Stimulated activated CD4-positive, alpha-beta T cell treated with anti-CD3 and anti-CD28 coated beads, Interleukin-4, amount 100 ng/mL, for 48 hours (primary cell): ENCODE measurements at places on chromosomes 12 and 14.

DNA sequence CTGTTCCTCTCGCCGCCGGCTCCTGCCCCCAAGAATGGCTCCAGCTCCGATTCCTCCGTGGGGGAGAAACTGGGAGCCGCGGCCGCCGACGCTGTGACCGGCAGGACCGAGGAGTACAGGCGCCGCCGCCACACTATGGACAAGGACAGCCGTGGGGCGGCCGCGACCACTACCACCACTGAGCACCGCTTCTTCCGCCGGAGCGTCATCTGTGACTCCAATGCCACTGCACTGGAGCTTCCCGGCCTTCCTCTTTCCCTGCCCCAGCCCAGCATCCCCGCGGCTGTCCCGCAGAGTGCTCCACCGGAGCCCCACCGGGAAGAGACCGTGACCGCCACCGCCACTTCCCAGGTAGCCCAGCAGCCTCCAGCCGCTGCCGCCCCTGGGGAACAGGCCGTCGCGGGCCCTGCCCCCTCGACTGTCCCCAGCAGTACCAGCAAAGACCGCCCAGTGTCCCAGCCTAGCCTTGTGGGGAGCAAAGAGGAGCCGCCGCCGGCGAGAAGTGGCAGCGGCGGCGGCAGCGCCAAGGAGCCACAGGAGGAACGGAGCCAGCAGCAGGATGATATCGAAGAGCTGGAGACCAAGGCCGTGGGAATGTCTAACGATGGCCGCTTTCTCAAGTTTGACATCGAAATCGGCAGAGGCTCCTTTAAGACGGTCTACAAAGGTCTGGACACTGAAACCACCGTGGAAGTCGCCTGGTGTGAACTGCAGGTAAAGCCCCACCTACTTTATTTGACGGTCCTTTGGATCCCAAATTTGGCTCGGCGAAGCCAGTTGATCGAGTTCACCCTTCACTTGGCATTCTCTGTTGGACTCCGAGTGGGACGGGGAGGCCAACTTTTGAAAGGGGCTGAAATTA is 1.5 kb downstream of the WNK1 start:
- DNase-seq, result peak; percentile 33

- DNase-seq, result no peak
Observed at GRCh38 chr12:39227218-39227617, 215.7 kb downstream of the KIF21A start.

DNA sequence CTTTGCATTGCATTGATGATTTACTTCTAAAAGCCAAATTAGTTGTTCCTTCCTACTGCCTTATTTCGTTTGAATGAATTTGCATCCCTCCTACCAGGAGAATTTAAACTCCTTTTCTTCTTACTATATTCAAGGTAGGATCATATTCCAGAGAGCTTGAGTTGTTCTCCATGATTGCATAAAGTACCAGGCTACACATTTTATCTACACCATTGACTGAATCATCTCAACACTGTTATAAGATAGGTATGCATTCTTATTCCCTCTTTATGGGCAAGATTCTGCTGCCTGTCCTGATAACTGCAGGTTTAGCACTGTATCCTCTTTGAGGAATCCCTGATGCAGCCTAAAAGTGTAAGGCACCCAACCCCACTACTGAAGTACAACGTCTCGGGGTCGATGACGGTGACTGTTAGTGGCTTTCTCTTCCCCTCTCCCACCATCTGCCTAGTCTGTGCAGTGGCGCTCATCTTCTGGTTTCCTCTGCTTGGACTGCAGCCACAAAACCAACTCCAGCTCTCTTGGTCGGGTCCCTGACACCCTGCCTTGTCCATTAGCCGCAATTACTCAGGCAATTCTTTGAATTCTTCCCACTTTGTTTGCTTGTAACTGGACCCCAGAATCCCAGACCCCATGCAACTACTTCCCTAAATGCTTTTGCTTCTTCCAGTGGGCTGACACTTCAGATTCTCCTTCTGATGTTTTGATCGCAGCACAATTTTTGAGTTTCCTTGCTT is 44.4 kb upstream of the STXBP6 start:
- no peak for DNase-seq

DNA sequence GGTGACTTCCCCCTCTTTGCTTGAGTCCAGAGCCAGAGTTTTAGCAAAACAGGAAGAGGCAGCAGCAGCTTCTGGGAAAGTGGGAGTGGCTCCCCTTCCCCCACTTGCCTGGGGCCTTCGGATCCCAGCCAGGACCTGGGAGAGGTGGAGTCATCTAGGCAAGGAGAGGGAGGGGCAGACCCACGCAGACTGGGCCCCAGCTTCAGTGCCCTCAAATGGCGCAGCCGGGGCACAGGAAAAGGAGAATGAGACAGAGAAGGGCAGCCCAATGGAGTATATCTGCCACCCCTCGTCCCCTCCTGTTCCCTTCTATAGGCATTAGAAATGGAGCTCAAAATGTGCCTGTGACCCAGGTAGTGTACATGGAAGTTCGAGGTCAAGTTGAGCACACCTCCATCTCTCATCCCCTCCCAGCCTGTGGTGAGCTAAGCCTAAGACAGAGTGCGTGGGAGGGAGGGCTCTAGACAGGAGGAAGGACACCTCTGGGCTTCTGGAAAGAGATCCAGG is 9.3 kb upstream of the HDAC7 start:
- no peak for DNase-seq

- no peak for DNase-seq
Observed at GRCh38 chr14:92590176-92590575, 76.6 kb downstream of the RIN3 start.

DNA sequence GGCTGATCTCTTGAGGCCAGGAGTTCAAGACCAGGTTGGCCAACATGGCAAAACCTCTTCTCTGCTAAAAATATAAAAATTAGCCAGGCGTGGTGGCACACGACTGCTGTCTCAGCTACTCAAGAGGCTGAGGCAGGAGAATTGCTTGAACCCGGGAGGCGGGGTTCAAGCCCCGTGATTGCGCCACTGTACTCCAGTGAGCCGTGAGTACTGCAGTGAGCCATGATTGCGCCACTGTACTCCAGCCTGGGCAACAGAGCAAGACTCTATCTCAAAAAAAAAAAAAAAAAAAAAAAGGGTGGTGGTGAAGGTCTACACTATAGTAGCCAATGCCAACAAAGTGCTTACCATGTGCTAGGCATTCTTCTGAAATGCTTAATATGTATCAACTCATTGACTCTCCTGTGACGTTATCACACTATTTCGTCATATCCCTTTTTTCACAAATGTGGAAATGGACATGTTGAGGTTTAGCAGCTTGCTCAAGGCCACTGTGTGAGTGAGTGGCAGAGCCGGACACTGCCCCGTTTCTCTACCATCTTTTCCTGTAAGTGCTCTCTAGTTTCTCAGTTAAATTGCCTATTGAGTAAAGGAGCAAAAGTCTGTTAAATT is 59.6 kb downstream of the GNS start:
- no peak for DNase-seq

DNA sequence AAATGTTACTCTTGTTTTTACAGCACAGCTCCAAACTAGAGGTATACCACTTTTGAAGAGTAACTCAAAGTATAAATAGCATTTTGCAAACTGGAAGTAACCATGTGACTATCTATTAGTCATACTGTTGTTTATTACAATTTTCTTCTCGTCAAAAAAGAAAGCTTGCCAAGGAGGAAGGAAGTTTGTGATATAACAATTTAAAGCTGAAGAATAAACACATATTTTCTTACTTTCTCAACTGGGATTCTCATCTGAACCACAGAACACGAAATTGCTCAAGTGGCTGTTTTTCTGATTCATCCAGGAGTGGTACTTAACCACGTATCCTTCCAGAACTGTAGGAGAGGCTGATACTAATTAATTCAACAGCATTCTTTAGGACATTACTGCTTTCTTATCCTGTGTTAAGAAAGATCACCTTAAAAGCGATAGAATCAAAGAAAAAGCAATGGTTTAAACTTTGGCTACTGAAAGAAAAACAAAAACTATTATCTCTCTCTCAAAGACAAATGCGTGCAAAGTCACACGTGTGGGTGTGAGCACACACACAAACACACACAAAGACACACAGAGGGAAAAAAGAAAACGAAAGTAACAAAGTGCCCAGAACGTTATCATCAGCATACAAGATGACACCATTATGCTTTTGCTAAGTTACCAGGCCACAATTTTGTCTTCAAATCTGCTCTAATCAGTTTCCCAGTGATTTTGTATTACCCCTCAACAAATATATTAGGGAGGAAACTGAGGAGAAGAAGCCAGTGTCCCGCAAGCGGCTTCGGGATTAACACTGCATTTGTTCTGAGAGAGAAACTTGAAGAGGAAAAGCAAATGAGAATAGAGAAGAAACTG is at the start of gene CLEC2B:
Gene CLEC2B, minus strand, starts transcription at position 48 of the 855 bp plus-strand sequence.
- DNase-seq, result no peak

DNA sequence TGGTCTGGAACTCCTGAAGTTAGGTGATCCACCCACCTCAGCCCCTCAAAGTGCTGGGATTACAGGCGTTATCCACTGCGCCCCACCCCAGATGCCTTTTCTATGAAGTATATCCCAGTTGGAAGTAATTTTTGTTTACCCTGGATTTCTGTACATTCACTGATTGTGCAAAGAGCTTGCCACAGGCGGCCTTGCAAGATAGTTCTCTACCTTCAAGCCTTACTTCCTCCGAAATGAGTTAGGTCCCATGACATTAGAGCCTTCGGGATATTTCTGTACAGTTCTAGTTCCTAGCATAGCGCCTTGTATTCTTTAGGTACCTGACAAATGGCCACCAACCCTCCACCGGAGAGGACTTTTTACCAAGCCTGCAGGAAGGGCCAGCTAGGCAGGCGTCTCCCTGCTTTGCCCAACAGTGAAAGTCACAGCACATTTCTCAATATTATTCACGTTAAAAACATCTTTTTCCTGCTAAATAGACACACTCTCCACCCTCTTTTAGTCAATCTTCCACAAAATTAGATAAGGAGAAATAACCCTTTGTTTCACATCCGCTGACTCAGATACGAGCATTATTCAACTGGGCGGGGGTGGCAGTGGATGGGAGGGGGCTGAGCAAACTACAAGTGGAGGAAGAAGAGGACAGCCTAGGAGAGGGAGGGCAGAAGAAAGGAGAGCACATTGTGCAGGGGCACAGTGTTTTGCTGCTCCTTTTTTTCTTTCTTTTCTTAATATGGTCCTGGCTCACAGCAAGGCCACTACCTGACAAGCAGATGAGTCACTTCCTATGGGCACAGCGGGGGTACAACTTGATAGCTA is 40.0 kb upstream of the CAPRIN2 start:
- no peak for DNase-seq

GRCh38 chr14:50865391-50866076 is 6.3 kb upstream of the ABHD12B start:
- no peak for DNase-seq

GRCh38 chr12:119671070-119671469 is 3.1 kb downstream of the PRKAB1 start:
- no peak for DNase-seq

GRCh38 chr12:132225214-132225613 is 81.0 kb downstream of the NOC4L start:
- DNase-seq, result no peak

GRCh38 chr12:69688021-69688420 is 11.1 kb downstream of the BEST3 start:
- DNase-seq, result no peak

DNA sequence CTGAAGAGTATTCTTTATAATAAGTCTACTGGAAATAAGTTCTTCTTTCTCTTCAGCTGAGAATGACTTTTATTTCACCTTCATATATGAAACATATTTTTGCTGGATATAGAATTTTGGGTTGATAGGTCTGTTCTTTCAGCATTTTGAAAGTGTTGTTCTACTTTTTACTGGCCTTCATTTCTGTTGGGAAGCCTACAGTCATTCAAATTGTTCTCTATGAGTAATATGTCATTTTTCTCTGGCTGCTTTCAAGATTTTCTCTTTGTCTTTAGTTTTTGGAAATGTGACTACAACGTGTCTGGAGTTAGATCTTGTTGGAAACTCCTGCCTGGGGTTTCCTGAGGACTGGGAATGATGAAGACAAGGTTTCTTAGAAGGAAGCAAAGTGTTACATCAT is 10.0 kb downstream of the FGFR1OP2 start:
- DNase-seq, result no peak

GRCh38 chr12:8032242-8033152 is at the start of gene FOXJ2:
TSS of gene FOXJ2 (plus strand) at chr12:8032716. CDS start at chr12:8039833, 7,117 bp downstream.
- DNase-seq, result peak; percentile 75

DNA sequence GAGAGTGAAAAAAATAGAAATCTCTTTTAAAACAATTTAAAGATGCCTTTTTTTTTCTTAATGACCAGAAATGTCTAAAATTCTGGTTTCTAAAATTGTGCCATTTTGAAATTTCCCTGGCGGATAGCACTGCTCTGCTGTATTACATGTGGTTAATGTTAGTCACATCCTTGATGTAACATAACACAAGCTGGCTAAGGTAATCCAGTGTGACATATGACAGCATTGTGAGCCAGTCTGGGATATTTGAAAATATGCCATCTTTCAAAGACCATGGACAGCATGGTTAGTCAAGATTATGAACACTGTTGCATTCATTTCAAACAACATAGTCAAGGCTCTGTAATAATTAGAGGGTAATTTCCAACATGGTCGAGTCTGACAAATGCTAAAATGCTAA is 133.2 kb downstream of the ALX1 start:
- DNase-seq, result no peak

DNA sequence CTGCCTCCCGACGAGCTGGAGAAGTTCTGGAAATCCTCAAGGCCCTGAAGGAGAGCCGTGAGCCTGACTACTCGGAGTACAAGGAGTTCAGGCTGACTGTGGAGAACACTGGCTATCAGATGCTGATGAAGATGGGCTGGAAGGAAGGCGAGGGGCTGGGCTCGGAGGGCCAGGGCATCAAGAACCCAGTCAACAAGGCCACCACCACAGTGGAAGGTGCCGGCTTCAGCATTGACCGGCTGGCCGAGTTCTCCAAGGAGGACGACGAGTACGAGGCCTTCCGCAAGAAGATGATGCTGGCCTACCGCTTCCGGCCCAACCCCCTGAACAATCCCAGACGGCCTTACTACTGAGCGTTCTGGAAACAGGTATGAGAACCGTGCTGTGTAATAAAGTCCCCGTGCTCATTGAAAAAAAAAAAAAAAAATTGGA is 366.1 kb upstream of the ATXN7L3B start:
- no peak for DNase-seq

DNA sequence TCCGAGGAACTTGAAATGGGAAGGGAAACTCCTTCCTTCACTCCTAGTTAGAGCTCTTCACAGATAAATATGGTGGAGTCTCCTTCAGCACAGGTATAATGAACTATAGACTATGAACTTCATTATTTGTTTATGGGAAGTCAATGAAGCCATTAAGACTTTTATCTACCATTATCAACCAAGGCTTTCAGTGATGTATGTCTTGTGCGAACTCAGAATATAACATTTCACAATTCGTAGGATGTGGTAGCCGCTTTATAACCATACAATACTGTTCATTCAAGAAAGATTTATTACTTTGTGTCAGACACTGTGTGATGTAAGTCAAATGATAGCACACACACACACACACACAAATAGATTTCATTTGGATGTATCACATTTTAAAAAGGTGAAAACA is 24.8 kb upstream of the ETNK1 start:
- no peak for DNase-seq

DNA sequence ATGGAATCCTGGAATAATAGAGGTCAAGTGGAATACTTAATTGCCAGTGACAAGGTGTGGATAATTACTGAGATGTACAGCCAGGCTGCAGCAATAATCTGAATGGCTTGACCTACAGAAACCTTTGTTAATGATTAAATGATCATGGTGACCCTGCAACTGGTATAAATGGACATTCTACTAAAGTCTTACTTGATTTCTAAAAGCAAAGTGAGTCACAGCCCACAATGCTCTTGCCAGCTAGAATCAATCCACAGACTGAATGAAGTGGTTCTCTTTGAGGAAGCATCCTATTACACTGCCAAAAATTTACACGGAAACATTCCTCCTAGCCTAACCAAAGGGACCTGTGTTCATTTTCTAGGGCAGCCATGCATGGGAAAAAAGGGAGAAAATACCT is 518.5 kb downstream of the SOX5 start:
- no peak for DNase-seq

GRCh38 chr12:56413392-56413791 is 35.8 kb downstream of the TIMELESS start:
- DNase-seq, result no peak
